Glutamatergic neuron (in vitro differentiated cells): ENCODE measurements at places on chromosomes 6 and 20.

DNA sequence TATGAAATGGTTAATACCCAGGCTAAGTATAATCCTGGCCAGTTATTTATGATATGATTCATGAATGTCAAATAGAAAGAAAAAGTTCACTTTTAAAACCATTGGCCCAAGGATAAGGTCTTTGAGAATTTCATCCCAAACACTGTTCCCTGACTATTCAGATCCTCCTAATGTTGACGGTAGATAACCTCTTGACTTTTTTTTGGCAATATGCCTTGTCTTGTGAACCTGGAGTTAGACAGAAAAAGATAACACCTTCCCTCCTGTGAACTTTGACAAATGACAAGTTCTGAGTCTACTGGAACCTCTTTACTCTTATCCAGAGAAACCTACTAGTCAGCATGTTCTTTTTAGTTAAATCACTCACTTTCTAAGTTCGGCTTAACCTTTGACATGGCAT lies 166.8 kb upstream of the PREP start:
- DNase-seq: no peak

DNA sequence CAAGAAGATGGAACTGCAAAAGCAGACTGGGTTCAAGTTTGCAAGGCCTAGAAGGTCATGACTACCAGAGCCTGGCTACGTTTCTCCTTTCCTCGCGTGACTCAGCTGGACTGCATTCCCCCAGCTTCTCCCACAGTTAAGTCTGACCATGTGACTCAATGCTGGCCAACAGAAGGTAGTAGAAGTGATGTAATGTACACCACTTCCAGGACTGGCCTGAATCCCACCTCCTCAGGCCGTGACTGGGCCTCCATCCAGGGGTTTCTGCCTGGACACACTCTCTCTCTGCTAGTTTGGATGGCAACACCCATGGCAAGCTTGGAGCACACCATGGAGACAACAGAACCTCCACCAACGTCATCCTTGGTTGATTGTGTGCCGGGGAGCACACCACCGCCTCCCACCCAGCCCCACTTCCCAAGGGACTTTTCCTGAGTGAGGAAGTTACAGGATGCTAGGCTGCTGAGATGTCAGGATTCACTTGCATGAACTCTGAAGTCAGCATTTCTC lies 112.0 kb upstream of the CDYL start:
- DNase-seq: no peak

DNA sequence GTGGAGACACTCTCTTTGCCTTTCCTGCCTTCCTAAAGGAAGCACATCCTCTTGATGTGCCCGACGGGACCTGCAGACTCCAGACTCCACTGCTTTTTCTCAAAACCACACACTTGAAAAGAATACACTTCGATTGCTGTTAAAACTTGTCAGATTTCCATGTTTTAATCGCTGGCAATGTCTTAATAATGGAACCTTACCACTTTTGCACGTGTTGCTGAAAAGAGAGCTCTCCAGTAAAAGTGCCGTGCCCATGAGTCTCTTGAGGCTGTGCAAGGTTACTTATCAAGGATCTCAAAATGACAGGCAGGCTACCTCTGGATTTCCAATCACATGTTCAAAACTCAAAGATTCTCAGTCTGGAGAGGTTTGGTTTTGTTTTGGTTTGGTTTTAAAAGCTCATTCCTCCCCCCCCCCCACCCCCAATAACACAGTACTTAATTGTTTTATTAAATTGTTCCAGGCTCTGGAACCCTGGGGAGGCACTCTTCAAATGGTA lies 12.0 kb upstream of the TFAP2A start:
- DNase-seq: no peak

GRCh38 chr6:41637194-41638001 lies 870 bp upstream of the MDFI start:
- DNase-seq: no peak

- DNase-seq: no peak
Measured at GRCh38 chr20:39117491-39117890, 155.3 kb downstream of the DHX35 start.

DNA sequence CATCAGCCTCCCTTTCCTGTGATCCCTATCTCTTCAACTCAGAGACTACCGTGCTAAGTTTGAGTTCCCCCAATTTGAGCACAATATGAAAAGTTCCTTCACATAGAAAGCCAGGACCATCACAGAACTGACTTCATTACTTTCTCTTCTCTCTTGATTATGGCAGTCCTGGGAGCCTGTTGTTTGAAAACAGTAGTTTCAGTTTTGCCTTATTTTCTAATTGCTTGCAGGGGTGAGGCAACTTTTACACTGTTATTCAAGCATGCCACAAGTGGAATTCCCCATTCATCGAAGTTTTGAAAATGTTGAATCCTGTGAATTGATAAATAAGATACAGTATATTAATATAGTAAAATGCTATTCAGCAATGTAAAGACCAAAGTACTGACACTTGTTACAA lies 569.7 kb upstream of the MARCKS start:
- no peak for DNase-seq

GRCh38 chr6:106729841-106730240 lies 100.5 kb downstream of the QRSL1 start:
- DNase-seq: no peak

GRCh38 chr6:46688117-46688965 lies 656 bp downstream of the TDRD6 start:
- DNase-seq: no peak

DNA sequence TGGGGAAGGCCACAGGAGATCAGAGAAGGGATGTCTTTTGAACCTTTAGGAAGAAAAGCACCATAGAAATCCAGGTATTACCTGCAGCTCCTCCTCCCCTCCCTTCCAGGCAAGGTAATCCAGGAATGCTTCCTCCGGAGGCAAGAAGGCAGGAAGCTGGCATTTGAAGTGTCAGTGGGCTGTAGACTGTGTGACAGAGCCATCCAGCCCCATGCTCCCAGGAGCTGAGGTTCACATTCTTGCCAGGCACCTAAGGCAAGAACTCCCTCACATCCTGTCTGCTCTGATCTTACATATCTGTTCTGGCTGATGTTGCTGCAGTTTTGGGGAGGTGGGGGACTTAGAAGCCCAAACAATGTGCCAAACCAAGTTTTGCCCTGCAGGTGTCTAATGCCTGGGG lies 27.8 kb upstream of the SCUBE3 start:
- DNase-seq: no peak

DNA sequence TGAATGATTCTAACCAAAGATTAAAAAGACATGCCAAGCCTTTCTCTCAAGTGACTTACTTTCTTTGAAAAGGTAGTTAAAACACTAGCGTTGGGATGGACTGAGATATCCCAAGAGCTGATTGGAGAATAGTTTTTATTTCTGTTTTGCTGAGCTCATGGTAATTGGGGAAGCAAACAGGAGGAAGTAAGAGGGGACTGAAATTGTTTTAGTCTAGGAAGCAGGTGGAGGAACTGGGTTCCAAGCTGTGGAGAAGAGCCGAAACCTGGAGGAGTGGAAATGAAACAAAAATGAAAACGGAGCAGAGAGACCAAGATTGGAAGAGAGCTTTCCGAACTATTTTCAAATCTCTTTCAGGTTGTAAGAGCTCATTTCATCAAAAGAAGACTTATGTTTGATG lies 59.9 kb upstream of the TENT5A start:
- no peak for DNase-seq

DNA sequence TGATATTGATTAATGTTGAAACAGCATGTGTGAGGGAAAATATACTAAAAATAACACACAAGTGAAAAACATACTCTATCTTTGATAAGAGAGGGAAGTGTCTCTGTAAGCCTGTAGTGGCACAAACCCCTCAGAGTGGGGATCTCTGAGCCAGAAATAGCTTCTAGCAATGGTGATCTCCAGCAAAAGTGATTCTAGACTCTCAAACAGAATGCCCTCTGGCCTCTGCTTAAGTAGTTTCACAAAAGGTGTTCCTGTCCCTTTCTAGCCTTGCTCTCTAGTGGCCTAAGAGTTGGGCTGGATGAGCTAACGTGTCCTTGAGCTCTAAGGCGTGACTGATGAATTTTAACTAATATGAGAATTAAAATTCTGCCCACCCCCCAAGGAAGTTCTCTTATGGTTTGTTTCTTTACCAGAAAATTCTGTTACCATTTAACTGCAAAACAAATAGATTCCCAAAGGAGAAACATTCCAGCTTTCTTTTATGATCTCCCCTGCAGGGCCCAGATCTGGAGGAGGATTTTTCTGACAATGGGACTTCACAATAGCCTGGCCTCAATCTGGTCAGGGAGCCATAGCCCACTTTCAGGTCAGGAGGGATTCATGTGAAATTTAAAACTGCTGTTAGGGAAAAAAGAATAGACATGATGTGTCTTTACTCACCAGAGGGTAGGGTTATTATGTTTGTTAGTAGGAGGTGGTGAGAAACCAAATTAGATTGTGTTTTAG lies 182.5 kb upstream of the LAMP5 start:
- no peak for DNase-seq

GRCh38 chr6:154901876-154902552 lies 93.1 kb upstream of the TIAM2 start:
- DNase-seq: no peak

DNA sequence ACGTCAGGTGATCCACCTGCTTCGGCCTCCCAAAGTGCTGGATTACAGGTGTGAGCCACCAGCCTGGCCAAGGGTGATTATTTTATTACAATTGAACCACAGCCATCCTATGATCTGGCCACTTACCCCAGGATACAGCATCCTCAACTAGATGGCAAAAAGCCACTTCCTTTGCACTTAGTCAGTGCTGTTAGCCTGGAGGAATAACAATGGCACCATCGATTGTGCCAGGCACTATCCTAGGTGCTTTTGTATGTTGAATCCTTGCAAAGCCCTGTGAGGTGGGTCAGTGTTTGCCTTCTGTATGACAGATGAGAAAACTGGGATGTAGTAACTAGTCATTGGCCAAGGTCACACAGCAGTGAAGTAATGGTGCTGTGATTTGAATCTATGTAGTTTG lies 11.2 kb upstream of the TTPAL start:
- DNase-seq: no peak

GRCh38 chr6:47670851-47671250 lies 27.5 kb upstream of the ADGRF4 start:
- DNase-seq: no peak

DNA sequence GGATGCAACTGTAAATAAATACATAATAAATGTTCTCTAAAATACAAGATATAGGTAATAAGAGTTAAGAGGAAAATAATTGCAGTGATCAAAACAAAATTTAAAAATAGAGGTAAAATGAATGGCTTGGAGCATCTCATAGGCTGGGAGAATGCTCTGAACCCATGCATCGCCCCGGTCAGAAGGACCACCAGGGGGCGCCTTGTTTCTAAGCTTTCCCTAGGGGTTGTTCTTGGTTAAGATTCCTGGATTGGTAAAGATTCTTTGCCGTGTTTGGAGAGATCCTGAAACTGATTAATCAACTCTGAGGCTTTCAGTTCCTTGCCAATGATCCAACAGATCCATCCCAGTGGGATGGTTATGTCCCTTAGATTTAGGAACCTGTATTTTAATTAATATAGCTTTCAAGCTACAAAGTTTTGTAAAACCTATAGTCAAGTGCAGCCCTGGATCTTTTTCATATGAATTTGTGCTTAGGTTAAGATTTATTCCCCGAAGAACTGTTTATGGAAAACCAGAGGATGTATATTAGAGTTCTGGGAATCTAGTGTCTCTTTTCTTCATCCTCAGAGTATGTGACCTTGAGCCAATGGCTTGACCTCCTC lies 45.3 kb upstream of the PRELID3B start:
- peak; percentile 90 for DNase-seq

GRCh38 chr20:61373956-61374545 lies 122.0 kb downstream of the CDH4 start:
- DNase-seq: no peak

DNA sequence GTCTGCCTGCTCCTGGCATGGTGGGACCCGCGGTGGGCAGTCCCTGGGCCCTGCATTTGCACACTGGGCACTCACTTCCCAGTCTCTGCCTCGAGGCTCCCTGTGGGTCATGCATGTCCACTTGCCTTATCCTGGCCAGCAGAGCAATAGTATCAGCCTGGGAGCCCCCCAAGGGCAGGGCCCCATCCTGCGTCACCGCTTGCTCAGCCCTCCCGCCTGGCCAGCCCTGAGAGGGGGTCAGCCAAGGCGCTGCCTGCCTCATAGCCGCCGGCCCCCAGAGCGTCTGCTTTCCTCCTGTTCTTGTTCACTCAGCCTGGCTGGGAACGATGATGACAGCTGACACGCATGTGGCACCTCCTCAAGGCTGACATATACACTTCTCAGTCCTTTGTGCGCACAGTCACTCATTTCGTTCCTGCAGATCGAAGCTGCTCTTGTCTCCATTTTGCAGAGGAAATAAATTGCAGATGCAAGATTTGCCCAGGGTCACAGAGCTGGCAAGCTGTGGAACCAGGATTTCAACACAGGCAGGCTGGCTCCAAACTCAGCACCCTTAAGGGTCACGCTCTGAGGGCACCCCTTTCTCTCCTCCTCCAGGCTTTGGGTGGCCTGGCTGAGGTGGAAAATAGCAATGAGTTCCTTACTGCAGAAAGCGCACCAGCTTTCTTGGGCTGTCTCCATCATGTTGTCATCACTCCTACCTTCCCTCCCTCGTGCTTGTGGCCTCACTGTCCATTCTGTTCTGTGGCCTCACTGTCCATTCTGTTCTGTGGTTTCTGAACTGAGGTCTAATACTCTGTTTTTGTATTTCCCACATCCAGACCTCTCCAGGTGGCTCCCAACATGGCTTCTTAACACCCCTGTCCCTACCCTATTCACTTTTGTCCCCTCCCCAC lies 17.2 kb downstream of the KCNK17 start:
- DNase-seq: peak; percentile 40

GRCh38 chr20:24999568-24999967 lies 7.0 kb upstream of the APMAP start:
- DNase-seq: no peak

- DNase-seq: no peak
Measured at GRCh38 chr6:15290962-15291704, 45.3 kb downstream of the JARID2 start.

DNA sequence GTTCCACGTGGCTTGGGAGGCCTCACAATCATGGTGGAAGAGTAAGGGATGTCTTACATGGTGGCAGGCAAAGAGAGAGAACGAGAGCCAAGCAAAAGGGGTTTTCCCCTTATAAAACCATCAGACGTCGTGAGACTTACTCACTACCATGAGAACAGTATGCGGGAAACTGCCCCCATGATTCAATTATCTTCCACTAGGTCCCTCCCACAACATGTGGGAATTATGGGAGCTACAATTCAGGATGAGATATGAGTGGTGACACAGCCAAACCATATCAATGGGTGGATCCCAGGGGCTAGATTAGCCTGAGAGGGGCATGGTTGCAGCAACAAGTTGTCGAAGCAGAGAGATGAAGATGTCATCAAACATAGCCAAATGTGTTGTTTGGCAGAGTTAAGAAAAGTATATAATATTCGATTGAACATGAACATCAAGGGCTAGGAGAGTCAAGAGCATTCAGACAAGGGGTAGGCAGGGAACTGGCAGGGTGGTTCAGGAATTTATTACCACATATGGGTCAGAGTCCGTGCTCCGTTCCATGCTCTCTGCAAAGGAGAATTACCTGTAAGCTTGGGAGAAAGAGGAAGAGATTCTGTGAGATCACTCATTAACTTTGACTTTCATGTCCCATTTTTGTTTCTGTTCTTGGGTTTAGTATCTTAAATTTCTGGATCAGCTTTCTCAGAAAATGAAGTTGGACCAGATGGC lies 98.8 kb downstream of the CCDC170 start:
- DNase-seq: no peak
